Left ventricle myocardium inferior (tissue), 1 donor: ENCODE measurements at places on chromosomes 12 and 14. TPM values are rescaled to one million over a fixed set of nuclear protein-coding genes. Genes with fewer than 3 reads are reported as not detected.
A peak's percentile ranks its signal among the peaks of the same experiment; 100 is the strongest.

- DNase-seq: no peak
These were observed 7.8 kb downstream of the GALNT6 start for GRCh38 chr12:51383269-51383905.

DNA sequence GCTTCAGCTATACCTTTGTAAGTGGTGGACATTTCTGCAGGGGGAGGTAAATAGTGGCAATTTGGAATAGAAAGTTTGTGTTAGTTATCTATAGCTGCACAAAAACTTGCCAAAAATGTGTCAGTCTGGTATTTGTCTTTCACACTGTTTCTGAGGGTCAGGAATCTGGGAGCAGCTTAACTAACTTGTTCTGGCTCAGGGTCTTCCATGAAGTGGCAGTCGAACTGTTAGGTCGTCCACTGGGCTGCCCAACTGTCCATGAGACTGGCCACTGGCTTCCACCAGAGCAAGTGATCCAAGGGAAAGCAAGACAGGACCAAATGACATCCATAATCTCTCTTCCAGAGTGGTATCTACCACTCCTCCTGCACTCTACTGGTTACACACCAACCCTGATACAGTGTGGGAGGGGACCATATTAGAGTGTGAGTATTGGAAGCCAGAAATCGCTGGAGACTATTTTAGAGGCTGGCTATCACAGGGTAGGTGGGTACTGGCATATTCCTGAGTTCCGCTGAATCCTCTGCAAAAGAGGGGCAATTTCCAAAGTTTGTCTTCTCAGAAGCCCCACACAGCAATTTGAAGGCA is 60.9 kb downstream of the DYRK2 start:
- no peak for DNase-seq

- DNase-seq: peak; percentile 78
These were observed 1.0 kb upstream of the DUSP6 start for GRCh38 chr12:89353188-89353822.

DNA sequence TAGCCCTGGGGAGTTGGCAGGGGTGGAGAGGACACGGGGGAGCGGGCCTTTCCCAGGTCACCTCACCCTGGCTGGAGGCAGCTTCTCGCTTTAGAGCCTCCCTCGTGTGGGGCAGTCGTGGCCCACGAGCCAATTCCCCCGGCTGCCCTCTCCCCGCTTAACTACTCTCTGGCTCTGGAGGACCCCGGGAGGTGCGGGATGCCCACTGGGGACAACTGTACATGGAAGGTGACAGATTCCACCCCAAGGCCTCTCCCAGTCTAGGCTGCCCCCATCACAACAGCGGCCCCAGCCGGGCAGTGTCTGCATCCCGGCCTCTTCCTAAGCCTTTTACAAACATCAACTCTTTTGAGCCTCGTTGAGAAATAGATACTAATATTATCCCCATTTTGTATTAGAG is 78.1 kb downstream of the KIF26A start:
- peak; percentile 9 for DNase-seq

Gene NTF3
- total RNA-seq: 0.99 TPM
